Testis (tissue), 5 donors: ENCODE measurements at places on chromosomes 7 and 10. TPM values are rescaled to one million over a fixed set of nuclear protein-coding genes. Genes with fewer than 3 reads are reported as not detected.

- no peak for DNase-seq
Observed at GRCh38 chr7:117048114-117048866, 95.0 kb downstream of the ST7 start.

Gene FOXL3
- total RNA-seq = 4.5 TPM

- peak; percentile 71 for DNase-seq
Observed at GRCh38 chr10:31129271-31129670, 97.6 kb upstream of the ZNF438 start.

DNA sequence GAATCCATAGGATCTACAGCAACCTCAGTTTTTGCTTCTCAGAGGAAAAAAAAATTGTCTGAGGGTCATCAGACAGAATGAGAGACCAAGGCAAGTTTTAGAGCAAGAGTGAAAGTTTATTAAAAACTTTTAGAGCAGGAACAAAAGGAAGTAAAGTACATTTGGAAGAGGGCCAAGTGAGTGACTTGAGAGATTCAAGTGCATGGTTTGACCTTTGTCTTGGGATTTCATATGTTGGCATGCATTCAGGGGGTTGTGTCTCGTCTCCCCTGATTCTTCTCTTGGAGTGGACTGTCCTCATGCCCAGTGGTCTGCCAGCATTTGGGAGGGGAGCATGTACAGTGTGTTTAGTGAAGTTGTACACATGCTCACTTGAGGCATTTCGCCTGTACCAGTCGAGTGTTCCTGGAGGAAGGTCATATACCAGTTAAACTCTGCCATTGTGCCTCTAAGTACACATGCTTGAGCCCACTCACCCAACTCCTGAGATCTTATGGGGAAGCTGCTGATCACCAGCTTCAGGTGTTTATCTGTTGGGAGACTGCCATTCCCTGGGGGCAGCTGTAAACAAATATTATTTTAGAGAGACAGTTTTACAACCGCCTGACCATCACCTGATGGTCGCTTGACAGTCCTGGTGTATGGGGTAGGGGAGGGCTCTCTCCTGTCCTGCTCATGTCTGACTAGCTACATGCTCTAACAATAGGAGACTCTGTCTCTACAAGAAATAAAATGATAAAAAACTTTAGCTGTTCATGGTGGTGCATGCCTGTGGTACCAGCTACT is 109.4 kb downstream of the EEPD1 start:
- DNase-seq = no peak

- DNase-seq = peak; percentile 81
Observed at GRCh38 chr10:99329304-99329553, at the start of gene CNNM1. Gene CNNM1, plus strand, starts transcription at chr10:99329356. Its CDS starts 32 bp downstream, at chr10:99329388.

DNA sequence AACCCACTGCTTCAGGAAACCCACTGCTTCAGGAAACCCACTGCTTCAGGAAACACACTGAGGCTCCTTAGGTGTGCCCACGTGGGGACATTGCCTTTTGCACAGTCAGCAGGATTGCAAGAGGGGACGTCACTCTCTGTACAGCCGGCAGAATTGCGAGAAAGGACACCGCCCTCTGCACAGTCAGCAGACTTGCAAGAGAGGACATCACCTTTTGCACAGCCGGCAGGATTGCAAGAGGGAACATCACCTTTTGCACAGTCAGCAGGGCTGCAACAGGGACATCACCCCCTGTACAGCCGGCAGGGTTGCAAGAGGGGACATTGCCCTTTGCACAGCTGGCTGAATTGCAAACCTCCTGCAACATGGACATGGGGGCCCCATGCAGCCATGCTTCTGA is 407.6 kb downstream of the GLRX3 start:
- DNase-seq = no peak

Gene ATOH7
- 1.2 TPM for total RNA-seq

GRCh38 chr7:85699482-85699881 is 512.6 kb upstream of the SEMA3D start:
- no peak for DNase-seq

DNA sequence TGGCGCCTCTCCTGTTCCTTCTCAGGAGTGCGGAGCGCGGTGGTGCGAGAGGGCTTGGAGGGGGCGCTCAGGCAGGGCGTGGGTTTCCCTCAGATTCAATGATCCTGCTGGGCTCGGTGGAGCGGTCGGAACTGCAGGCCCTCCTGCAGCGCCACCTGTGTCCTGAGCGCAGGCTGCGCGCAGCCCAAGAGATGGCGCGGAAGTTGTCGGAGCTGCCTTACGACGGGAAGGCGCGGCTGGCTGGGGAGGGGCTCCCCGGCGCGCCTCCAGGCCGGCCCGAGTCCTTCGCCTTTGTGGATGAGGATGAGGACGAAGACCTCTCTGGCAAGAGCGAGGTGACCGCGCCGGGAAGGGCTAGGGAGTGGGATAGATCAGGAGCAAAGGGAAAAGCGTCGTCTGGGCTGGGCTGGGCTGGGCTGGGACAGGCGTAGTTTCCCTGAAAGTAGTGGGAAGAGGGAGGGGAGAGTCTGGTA is 17.0 kb downstream of the FAM131B start:
- DNase-seq = peak; percentile 64

DNA sequence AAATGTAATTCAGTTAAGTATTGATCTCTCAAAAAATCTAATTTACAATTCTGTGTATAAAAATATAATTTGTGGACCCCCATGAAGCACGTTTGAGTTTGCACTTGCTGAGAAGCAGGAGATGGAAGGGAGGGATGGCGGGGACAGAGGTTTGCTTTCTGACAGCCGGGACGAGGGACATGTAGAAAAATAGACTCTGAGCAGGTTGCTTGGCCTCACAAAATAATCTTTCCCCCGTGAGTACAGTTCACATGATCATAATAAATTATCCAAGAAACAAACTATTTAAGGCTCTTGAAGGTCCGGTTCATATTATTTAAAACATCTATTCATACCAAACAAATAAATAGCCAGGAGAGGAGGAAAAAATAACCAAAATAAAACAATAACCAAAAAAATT is 10.0 kb downstream of the SHH start:
- no peak for DNase-seq

DNA sequence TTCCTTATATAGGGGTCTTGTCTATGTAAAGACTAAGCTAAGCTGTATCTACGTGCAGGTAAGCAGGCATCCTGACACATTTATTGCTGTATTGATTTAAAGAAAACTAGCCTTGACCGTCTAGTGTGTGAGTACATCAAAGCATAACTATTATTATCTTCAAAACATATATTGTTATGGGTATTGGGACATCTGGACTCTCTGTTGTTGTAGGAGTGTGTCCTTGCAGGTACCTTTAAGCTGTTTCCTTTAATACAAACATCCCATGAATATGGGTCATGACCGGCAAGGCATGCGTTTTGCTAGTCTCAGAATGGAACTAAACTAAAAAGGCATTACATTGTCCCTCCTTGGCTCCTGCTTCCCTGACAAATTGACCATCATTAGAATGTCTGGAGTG is 35.1 kb upstream of the AKR1E2 start:
- DNase-seq = no peak

DNA sequence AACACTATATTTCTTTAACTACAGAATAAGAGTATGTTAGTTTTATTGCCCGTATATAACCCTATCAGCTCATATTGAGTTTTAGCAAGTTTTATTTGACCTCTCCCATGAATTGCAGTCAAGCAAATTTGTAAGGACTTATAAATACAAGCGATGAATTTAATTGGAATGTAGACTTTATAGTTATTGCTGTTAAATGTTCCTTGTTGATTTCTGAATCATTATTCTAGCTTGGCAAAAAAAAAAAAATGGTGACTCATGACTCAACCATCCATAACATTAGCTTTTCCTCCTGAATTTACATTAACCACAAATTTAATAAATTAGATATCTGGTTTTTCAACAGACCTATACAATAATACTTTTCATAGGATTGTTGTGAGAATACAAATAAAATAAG is 334.0 kb upstream of the LRRTM3 start:
- DNase-seq = no peak

Gene CRYGN
- 0.62 TPM for total RNA-seq
